ENCODE measurements at places on chromosomes 1 and 21.

GRCh38 chr1:107523736-107524135 is 382.9 kb downstream of the NTNG1 start:
- DNase-seq: no peak

GRCh38 chr1:232922485-232922884 is 27.9 kb upstream of the NTPCR start:
- no peak for DNase-seq

GRCh38 chr1:2084306-2084705 is 34.1 kb downstream of the PRKCZ start:
- no peak for DNase-seq

DNA sequence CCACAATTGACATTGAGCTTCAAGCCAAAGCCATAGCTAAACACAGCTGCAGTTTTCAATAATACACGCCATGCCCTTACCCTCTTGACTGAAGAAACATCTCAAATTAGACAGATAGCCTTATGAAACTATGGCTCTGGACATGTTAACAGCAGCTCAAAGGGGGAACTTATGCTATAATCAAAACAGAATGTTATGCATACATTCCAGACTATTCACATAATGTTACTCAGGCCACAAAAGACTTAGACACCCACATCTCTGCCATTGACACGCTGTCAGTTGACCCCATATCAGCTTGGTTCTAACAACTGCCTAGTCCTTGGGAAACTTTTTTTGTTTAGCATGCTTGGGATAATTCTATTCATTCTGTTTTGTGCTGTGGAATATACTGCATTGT is 2.3 kb upstream of the NENF start:
- DNase-seq: no peak

DNA sequence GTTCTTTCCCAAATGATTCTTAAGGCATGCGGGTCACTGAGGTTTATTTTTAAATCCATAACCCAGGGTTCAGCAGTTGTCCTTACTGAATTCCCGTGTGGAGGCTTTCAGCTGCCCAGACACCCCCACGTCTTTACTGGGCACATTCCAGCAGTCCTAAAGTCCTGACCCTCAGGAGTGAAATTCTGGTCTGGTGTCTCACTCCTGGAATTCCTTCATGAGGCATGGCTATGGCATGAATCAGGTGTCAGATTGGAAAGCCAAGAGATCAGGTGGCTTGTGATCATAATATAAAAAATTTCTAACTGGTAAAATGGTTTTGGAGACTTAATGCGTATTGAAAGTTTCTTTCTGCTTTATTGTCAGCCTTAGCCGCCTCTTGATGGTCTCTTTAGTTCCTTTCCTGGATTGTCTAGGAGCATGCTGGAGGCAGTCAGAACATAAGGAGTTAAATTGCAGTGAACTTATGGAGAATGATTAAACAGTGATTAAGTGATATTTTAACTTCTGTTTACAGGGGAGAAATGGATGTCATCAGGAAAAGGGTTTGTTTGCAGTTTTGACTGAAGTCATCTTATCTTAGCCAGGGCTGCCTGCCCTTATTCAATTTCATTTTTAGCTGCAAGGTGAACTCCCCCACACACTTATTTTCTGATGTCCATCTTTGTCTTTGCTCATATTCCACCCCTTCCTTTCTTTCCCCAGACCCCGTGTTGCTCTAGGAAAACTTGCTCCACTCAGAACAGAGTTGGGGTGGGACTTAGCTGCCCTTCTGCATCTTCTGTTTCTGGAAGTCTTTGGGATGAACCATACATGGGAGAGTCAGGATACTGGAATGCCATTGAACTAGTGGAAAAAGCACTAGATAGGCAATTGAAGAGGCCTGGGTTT is 25.7 kb upstream of the MACF1 start:
- DNase-seq: no peak

DNA sequence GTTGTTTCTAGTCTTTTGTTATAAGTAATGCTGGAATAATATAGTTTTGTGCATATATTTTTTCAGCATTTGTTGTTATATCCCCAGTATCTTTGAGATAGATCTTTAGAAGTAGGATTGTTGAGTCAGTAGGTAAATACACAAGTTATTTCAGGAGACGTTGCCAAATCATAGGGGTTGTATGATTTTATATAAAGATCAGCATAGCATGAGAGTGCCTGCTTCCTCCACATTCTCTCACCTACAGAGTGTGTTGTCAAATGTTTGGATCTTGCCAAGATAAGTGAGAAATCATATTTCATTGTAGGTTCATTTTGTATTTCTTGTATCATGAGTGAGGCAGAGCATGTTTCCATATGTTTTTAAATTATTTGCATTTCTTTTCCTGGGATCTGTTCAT is 24.6 kb downstream of the MIA3 start:
- no peak for DNase-seq

DNA sequence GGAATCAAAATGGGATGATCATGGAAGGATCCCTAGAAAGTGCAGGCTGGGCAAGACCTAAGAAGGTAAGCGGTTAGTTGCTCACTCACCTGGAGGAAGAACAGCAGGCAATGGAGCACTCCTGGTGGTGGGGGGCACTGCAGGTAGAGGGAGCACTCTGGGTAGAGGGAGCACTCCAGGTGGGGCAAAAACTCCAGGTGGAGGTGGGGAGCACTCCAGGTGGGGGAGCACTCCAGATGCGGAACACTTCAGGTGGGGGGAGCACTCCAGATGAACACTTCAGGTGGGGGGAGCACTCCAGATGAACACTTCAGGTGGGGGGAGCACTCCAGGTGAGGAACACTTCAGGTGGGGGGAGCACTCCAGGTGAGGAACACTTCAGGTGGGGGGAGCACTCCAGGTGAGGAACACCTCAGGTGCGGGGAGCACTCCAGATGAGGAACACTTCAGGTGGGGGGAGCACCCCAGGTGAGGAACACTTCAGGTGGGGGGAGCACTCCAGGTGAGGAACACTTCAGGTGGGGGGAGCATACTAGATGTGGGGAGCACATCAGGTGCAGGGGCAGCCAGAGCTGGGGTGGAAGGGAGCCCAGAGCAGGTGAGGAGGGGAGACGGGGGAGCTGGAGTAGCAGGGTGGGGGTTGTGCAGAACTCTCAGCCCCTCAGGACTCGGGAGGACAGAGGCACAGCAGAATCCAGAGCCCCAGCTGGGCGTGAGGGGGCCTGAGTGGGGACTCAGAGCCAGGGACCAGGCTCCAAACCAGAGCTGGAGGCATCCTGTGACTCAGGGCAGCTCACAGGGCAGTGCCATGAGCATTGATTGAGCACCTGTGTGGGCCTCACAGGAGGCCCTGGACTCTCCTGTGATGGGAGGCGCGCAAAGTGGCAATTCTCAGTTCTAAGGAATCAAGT is 37.7 kb upstream of the COL6A1 start:
- DNase-seq: no peak

GRCh38 chr1:21752186-21752585 is 30.8 kb downstream of the USP48 start:
- no peak for DNase-seq

DNA sequence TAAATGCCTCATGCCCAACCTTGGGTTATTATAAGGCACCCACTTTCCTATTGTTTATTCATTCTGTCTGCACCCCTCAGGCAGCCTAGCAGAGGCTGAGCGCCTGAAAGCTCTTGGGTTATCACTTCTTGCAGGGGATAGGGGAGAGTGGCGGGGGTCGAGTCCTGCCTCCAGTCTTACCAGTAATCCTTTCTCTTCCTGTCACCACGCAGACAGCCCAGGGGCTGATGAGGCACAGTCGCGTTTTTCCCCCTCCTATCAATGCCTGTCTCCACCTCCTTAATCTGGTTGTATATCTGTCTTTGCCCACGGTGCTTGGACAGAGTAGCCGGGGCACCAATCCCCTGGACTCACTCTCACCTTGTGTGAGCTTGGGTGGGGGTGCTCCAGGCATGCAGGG is 733.1 kb downstream of the MATN1 start:
- DNase-seq: no peak
